ENCODE measurements at places on chromosomes 12 and 14.

GRCh38 chr14:32171469-32171868 lies 30.4 kb upstream of the RNU6-7 start:
- DNase-seq: no peak

DNA sequence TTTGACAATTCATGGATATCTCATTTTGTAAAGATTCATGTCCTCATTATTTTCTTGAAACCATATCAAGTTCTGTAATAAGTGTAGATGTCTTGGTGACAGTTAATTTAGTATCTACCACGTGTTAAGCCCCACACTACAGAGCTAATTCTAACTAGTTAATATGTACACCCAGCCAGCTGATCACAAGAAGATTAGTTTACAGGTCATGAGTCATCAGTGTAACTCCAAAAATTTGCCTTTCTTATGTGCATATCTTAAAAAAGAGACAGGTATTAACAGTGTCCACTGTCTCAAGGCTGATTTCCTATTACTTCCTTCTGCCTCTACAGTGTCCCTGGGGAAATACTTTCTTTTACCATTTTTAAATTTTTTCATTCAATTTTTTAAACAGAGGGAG lies 13.3 kb upstream of the YBX3 start:
- no peak for DNase-seq

- no peak for DNase-seq
These were observed 60.7 kb downstream of the VCPKMT start for GRCh38 chr14:50055461-50056228.

DNA sequence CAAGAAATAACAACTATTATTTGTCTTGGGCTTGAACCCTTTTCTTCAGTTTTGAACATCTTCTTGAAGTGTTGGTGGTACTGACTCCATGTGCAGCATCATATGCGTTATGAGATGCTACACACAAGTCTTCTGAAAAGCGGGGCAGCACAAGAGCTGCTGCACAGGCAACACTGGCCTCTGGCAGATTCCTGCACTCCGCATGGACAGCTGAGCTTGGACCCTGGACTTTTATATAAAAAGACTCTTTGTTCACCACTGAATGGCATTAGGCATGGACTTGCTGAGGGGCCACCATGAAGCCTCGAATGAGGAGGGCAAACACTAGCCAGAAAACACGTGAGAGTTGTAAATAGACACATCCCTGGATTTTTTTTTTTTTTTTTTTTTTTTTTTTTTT lies 210.8 kb upstream of the NPAS3 start:
- DNase-seq: no peak

DNA sequence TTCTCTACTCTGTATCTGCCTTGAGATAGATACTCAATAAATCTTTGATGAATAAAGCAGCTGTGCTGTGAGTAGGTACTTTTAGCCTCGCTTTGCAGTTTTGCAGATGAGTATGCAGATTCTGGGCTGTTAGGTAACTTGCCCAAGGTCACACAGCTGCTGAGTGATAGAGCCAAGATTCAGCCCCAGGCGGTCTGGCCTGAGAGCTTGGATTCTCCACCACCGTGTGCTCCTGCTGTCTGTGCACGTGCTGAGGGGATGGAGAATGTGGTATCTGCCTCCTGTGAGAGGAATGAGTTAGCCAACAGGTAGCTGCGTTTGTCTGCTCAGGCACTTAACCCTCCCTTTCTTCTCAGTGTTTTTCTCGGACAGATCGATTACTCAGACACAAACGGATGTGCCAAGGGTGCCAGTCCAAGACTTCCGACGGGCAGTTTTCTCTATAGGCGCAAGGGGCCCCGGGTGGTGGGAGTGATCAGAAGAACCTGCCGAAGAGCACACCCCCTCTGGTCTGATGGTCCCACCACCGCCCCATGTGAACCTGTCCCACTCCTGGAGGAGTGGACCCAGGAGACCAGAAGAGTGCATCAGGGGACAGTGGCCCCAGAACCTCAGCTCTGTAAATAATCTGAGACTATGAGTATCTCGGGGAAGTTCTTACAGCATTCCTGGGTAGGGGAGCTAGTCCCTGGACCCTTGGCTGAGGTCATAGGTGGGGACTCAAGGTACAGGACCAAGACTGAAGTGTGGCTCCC lies 6.6 kb upstream of the CSAD start:
- DNase-seq: no peak

GRCh38 chr12:126457776-126458175 lies 1392.5 kb downstream of the AACS start:
- no peak for DNase-seq

GRCh38 chr14:24162093-24162492 lies 1.0 kb downstream of the IRF9 start:
- DNase-seq: no peak

DNA sequence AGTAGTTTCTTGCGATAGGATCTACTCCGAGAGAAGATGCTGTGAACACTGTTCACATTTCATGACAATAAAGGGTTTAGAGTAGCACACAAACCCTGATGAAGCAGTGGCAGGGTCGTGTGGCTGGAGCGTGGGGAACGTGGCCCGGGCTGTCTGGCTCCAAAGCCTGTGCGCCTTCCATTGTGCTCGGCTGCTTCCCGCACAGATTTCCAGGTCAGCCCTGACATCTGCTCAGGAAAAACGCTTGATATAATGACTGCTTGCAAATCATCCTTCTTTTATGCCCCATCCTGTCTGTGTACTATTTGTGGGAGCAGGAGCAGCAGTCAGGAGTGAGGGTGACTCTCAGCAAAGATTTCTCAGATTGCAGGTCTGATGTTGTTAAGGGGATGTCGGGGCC lies 78.6 kb downstream of the EML1 start:
- DNase-seq: no peak

DNA sequence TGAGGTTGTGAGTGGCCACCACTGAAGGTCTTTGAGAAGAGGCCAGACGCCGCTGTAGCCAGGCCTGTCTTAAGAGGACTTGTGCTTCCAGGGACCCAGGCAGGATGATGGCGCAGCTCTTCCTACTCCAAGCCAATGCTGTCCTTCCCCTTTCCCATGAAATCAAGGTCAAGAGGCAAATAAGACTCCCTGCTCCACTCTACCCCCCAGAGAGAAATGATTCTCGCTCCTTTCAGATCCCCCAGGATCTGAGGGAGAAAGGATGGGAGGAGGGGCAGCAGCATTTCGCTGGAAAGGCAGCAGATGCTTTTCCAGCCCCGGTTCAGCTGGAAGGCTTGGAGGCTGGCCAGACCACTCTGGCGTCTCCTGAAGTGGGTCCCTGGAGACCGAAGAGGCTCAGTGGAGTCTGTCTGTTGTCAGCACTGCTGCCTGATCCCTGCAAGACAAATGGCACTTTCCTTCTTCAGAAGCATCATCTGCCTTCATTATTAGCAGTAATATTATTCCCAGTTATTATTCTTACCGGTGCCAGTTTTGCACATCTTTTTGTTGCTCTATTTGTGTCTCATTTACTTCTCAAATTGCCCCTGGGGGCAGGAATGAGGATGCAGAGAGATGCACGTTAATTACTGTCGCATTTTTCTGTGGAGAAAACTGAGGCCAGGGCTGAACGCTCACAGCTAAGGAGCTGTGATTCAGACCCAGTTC lies 51.4 kb downstream of the C14orf132 start:
- no peak for DNase-seq

DNA sequence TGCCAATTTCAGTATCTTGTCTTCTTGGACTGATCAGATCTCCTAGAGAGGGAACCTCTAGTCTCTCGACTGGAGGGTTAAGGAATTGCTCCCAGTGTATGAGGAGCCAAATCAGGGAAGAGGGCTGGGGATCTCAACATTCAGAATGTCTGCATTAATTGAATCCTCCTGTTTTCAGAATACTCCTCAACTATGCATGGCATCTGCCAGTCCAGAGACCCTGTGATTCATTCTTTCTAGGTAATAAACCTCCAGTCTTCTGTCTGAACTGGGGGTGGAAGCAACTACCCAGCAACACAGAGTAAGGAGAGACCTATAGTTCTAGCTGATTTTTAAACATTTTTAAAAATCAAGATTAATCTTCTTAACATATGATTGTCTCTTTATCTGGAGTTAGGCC lies 92.7 kb downstream of the AKAP6 start:
- DNase-seq: no peak

DNA sequence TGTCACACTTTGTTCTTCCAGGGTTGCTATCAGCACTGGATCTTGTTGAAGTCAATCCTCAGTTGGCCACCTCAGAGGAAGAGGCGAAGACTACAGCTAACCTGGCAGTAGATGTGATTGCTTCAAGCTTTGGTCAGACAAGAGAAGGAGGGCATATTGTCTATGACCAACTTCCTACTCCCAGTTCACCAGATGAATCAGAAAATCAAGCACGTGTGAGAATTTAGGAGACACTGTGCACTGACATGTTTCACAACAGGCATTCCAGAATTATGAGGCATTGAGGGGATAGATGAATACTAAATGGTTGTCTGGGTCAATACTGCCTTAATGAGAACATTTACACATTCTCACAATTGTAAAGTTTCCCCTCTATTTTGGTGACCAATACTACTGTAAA lies 23.7 kb downstream of the VTI1B start:
- DNase-seq: no peak

DNA sequence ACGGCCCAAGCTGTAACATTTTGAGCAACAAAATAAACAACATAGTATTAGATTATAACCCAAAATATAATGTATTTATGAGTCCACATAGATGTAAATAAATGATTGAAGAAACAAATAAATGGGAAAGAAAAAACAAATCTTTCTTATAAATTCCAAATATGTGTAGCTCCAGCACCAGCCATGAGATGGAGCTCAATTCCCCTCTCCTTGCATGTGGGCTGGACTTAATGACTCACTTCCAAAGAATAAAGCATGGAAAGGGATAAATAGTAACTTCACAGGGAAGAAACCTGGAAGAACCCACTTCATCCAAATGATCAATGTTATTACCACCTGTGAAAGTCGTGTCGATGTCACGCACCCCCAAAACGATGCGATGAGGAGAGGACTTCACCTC lies 158.8 kb downstream of the RPAP3 start:
- no peak for DNase-seq

DNA sequence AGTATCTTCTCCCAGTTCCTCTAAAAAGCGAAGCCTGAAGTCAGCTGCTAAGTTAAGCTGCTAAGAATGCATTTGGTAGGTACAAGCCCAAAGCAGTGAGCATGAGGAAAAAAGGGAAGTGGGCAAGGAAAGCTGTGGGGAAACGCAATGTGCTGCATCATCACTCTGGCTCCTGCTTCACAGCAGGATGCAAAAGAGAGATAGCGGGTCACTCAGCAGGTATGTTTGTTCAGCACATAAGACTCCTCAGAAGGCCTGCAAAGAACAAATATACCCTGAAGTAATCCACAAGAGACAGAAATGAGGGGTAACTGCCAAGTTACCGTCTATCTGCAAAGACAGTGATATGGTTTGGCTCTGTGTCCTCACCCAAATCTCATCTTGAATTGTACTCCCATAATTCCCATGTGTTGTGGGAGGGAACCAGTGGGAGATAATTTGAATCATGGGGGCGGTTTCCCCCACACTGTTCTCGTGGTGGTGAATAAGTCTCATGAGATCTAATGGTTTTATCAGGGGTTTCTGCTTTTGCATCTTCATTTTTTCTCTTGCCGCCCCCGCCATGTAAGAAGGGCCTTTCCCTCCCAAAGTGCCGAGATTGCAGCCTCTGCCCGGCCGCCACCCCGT lies 127.4 kb upstream of the EGLN3 start:
- DNase-seq: no peak

DNA sequence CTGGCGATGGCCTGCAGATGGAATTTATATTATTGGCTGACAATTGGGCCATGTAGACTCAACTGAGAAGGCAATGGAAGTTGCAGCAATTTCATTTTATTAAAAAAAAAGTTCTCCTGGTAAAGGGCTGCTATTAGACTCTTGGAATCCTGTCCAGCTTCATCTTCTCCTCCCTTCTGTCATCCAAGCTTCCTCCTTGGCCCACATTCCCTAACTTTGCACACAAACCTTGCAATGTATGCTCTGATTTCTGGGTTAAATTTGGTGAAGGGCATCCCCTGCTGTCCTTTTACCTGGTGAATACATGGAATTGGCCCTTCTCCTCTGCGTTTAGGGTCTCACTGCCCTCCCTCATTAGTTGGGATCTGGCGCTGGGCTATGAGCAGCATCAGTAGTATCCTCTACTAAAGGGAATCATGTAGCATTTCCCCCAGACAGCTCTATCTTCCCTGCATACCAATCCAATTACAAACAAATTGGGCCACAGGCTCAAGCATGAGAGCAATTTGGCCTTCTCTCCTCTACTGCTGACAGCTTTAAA lies 336.9 kb downstream of the BMP4 start:
- DNase-seq: no peak

DNA sequence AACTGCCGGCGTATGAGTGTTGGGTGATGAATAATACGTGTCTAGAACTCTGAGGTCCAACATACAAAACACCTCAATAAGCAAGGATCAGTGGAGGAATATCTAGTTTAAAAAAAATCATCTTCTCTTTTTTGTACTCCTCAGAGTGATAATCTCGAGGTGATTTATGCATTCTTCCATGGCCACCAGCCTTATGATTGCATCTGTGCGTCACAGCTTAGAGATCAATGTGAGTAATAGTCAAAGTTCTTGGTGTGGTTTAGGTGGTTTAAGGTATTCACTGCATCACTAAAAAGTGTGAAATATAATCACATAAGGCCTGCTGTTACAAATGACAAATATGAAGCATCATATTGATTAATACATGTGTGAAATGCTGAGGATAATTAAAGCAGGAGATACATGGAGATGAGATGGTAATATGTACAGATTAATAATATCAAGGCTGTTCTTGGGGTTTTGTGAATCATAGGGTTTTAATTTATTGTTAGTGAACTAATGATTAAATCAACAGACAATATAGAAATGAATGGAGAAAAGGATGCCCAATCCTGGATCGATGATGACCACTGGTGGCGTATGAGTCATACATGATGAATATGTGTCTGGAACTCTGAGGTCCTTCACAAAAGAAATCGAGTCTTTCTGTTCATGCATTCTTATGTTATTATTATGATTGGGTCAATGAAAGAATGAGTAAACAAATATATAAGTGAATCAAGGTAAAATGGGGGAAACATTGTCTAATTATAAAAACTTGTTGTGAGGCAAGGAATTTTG lies 68.8 kb upstream of the RTL1 start:
- DNase-seq: no peak

GRCh38 chr12:95473231-95473883 lies 595 bp upstream of the METAP2 start:
- no peak for DNase-seq

- DNase-seq: no peak
These were observed 29.1 kb downstream of the CRY1 start for GRCh38 chr12:107064243-107064642.

- DNase-seq: no peak
These were observed 56.2 kb downstream of the MIPOL1 start for GRCh38 chr14:37253905-37254304.
